ENCODE measurements at places on chromosomes 6 and 20.
A peak's percentile ranks its signal among the peaks of the same experiment; 100 is the strongest.

GRCh38 chr6:139710556-139710955 lies 336.1 kb upstream of the CITED2 start:
- DNase-seq, result no peak

DNA sequence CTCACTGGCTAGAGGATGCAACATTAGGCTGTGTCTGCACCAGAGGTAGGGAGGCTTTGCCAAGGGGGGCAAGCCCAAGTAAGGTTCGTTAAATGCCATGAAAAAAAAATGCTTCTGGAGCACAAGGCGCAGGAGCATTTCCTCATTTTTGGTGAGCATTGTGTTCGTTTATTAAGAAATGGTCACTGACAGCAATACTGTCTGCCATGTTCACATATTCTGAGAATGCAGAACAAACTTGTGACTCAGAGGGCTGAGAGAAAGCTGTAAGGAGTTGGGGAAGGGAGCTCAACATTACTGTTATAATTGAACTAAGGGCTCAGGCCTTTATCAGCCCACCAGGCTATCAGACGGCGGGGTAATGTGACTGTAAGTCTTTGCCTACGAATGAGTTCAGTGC lies 465.4 kb upstream of the BTBD3 start:
- no peak for DNase-seq

DNA sequence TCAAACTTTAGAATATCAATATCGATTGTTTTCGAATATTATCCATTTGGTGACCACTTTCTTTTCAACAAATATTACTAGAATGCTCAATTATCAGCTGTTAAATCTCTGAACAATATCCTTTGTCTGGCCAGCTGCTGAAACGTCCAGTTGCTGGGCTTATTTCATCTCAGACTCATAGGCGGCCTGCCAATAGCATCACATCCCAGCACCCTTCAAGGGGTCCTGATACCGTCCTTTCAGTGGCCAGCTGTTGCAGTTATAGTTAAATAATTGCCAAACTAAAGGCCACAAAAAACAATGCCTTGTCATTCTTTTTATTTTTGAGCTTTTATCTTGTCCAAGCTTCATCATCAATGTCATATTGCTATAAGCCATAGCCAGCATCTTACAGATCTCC lies 1006.8 kb upstream of the MANEA start:
- no peak for DNase-seq

GRCh38 chr6:134310817-134311216 lies 7.1 kb downstream of the SGK1 start:
- DNase-seq, result no peak

DNA sequence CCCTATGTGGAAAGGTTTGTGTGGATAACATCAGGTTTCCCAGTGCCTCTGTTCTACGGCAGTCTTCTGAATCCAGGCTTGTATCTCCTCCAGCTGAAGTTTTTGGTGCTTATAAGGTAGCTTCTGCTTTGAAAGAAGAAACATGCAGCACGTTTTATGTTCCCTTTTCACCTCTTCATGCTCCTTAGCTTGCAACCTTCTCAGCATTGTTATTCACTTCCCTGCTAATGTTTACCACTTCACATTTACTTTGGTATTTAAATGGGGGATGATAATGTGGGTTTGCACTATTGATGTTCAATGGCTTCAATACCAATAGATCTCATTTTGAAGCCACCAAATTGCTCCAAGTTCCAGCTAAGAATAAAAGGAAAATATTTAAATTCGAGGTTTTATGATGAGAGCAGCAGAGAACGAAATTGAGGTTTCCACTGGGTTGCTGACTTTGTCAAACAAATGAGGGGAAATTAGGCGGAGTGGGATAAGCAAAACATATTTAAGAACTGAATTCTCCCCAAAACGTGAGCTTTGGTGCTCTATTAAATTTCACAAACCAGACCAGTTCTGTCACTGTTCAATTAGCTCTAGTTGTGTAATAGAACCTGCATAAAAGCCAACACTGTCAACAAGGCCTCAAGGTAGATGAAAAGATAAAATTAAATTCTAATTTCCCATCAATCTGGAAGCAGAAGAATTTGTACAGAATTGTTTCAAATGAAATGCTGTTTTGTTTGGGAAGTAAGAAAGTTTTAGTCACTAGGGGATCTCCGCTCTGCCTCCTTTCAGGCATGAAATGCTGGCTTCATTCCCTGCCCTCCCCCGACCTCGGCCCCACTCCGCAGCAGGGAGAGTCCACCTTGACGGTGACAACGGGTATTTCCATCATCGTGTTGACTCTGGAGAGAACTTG lies 1.4 kb downstream of the IL22RA2 start:
- no peak for DNase-seq

DNA sequence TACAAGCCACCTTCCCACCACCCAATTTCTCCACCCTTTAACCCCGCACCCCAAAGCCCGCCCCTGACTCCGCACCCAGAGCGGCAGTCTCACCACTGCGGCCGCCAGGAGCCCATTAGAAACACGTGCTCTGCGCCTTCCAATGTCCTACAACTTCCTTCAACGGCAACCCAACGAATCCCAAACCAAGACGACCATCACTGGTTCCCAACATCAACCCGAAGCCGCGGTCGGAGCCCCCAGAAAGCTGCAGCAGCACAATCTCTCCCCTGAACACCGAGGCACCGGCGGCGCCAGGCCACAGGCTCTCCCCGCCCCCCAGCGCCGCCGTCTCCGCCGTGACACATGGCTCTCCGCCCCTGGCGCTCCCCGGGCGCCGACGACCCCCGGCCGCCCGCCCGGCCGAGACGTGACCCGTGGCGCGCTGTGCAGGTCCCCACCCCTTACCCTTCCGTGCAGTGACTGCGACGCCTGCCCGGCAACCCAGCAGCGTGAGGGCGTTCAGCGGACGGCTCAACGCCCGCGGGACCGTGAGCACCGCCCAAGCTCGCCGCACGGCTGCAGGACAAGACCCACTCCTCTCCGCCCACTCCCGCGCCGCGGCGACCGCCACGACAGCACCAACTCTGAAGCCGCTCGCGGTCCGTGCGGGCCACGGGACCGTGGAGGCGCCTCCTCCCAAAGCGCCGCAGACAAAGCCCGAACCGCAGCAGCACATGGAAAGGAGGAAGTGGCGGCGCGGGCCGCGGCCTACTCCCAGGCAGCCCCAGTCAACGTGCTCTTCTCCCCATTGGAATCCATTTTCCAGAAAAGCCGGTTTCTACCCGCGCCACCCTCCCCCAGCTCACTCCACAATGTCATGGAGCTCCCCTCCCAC lies 551 bp downstream of the SYNCRIP start:
- DNase-seq, result peak; percentile 64

- no peak for DNase-seq
These were observed 593.0 kb upstream of the CITED2 start for GRCh38 chr6:139967497-139967896.

DNA sequence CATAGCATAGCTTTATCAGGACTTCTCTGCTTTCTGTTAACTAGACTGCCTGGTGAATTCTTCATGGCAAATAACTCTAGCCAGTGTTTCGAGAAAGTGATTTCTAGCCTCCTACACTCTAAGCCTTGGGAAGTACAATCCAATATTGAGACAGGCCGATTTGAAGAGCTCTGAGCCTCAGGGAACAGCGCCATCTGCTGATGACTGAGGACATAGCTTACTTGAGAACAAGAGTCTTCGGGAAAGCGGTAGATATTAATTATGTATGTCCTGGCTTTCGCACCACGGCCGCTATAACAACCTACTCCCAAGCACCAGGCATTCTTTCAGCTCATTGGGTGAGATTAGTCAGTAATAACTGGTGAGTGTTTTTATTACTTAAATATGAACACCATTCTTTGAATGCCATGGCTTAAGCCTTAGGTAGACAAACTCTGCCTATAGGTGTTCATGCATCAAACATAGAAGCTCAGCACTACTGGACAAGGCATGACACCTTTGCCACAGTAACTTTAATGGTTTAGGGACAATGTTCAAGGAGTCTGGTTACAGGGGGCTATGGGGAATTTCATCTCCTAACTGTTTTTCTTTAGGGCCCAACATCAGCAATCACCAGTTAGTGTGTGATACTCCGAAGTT lies 518.6 kb downstream of the BMP2 start:
- no peak for DNase-seq

- DNase-seq, result no peak
These were observed 256.6 kb downstream of the DLL1 start for GRCh38 chr6:170034294-170034693.

GRCh38 chr6:6246544-6246943 lies 73.9 kb downstream of the F13A1 start:
- no peak for DNase-seq

GRCh38 chr6:143998686-143999085 lies 9.4 kb downstream of the PLAGL1 start:
- no peak for DNase-seq

- DNase-seq, result no peak
These were observed 173.9 kb downstream of the EPM2A start for GRCh38 chr6:145561095-145562072.

DNA sequence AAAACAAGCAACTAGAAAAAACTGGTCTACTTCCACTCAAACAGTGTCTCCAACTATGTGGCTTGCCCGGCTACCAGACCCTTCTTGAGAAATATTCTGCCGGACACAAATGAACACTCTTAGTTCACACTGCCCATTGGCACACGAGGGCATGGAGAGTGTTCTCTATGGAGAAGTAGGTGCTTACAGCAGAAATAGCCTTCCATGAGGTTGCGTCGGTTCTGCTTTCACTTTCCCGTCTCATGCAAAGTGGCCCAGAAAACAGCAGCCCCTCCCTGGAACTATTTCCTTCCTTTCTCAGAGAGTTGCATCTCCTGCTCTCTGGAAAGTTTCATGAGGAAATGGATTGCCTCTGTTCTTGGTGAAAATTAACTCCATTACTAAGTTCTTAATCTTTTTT lies 9.5 kb upstream of the HLA-DOA start:
- DNase-seq, result peak; percentile 15

DNA sequence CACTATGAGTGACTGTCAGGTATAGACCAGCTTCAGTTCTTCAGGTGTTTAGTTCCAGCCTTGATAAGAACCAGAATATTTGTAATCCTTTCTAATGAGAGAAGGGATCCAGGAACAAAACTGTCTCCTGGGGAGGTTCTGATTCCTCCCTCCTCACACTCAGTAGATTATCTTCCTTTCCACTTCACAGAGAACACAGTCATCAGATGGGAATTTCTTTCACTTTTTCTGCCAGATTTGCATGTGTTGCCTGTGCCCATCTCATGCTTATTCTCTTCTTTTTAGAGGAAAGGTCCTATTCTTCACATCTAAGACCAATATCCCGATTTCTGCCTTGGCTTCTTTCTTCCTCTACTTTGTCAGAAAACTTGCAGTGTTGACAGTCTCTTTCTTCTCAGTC lies 50.8 kb downstream of the CD109 start:
- DNase-seq, result no peak

- DNase-seq, result no peak
These were observed 26.2 kb upstream of the LRRC1 start for GRCh38 chr6:53768636-53769035.

Measured in stimulated activated naive CD4-positive, alpha-beta T cell treated with Interleukin-2 at 50 U/mL for 16 hours (primary cell).